DMS79 (cell line): ENCODE measurements at places on chromosomes 3 and 15.

DNA sequence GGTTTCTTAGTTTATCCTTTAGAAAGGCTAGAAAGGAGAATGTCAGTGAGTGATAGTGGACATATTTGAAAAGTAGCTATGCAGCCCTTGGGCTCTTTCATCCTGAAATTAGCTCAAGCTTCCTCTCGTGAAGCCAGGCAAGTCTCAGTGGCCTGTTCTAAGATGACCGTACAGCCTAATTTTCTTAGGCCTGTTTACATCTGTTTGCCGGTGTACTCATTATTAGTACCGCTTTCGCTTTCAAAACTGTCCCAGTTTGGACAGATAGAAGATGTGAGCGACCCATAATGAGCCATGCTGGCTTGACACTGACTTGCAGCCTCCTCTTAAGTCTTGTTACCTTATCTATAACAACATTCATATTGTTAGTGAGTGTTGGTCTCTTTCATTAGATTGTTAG is 5.7 kb upstream of the ARL14 start:
- DNase-seq = no peak

- no peak for DNase-seq
These were observed 15.3 kb upstream of the RTP4 start for GRCh38 chr3:187352581-187353575.

GRCh38 chr15:44769521-44769920 is 33.2 kb downstream of the TRIM69 start:
- no peak for DNase-seq

DNA sequence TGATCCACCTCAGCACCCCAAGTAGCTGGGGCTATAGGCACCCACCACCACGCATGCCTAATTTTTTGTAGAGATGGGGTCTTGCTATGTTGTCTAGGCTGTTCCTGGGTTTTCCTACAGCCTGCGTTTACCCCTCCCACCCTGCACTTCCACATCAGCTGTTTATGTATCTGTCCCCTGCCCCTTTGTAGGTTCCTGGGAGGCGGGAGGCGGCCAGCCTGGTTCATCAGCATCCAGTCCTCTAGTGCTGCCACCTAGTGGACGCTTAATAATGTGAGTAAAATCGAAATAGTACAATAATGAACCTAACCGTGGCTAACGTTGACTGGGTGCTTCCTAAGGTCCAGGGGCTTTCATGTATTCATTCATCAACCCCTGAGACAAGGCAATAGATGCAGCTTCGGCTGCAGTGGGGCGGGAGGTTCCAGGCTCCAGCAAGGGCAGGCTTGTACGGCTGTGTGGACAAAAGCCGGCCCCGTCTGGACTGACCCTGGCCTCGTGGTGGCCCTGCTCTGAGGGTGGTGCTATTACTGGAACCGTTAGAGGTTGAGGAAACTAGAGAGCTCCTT is 1.2 kb upstream of the LCTL start:
- DNase-seq = peak; percentile 12

DNA sequence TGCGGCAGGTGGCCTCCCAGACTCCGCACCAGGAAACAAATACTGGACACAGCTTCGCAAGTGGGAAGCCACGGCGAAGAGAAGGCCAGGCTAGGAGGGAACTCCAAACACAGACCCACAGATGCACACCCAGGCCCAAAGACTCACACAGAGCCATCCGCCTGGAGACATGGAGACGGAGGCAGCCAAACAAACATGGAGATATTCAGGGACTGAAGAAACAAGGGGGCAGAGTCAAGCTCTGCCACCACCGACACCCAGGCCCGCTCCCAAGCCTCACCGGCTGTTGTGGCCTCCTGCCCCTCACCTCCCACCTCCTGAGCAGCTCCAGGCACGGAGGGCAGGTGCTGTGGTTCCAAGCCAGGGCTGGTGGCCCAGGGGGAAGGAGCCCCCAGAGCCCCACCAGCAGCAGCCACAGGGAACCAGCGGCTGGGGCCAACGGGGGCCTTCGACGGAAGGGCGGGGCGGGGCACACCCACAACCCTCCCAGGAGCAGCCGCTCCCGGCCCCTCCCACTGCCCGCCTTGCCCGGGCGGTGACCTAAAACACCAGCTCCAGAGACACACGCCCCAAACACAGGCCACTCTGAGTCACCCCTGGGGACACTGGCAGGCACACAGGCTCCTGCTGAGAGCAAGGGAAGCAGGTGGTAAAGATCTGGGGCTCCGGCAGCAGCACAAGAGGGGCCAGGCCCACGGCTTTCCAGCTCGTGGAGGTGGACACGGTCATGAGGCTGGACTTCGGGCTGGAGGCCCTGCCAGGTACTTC is 31.9 kb downstream of the TNK2 start:
- DNase-seq = no peak

GRCh38 chr15:46778876-46779275 is 938.4 kb upstream of the SEMA6D start:
- DNase-seq = no peak

GRCh38 chr3:10263646-10264363 is 15.5 kb downstream of the TATDN2 start:
- DNase-seq = no peak

DNA sequence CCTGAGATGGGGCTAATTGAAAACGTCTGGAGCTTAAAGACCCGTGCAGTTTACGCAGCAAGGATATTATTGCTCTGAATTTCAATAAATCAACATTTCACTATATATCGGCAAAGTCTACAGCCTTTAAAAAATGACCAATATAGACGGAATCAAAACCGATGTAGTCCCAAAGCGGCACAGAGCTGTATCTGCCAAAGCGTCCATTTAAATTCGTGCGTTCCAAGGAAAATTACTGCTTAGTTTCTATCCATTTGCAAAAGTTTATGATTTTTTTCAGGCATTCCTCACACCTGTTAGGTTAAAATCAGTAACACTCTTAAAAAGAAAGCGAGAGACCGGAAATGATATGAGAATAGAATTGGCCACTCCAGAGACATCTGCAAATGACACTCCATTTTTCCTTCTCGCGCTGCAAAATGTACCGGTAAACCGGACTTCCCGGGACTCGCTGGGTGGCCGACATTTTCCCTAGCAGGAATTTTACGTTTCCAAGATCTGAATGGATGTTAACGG is 777 bp upstream of the EIF4A2 start:
- peak; percentile 36 for DNase-seq

GRCh38 chr15:87656372-87656771 is 600.2 kb downstream of the NTRK3 start:
- no peak for DNase-seq

- DNase-seq = no peak
These were observed 65.6 kb downstream of the SLCO3A1 start for GRCh38 chr15:91919014-91919534.

GRCh38 chr3:182989566-182989965 is 9.2 kb upstream of the DCUN1D1 start:
- peak; percentile 67 for DNase-seq

- no peak for DNase-seq
These were observed 199.3 kb upstream of the GOLIM4 start for GRCh38 chr3:168295027-168295426.

DNA sequence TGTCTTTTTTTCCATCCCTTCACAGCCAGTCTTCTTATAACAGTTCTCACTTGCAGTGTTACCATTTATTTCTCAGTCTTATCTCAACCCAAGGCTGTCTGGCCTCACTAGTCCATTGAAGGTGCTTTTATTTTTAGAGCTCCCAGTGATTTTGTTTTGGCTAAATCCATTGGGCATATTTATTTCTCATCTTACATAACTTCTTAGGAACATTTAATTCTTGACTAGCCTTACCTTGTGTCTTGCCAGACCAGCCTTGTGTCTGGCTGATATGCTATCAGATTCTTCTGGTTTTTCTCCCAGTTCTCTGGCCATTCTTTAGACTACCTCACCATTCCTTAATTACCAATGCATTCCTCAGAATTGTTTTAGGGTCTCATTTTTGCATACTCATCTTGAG is 42.3 kb upstream of the TUSC7 start:
- DNase-seq = no peak

DNA sequence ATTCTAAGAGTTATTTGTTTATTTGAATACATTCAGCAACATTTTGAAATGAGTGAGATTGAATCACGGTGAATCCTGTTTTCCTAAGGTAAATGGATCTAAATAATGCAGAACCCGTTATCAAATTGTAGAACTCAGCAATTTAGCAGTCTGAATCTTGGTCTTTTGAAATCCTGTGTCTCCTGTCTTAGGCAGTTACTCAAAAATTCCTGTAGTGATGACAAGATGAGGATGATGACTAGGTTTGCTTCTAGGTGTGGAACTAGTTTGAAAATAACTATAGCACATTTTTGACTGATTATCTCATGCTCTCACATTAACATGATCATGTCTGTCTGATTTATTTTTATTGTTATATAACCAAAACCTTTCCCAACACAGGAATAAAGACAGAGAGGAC is 115.0 kb downstream of the RAP2B start:
- DNase-seq = no peak

DNA sequence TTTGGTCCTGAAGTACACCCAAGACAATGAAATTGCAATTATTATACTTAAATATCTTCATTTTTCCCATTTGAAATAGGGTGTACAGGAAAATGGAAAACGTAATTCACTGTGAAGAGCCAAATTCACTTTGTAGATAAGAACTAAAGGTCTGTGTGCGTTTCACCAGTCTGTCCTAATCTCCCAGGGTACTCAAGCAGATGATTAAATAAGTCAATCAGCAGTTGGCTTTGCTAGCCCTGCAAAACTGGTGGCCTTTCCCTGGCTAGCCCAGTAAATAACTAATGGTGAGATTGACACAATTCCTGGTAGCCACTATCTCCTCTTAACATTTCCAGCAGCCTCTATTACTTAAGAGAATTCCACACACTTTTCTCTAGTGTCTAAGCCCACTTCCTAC is 389.3 kb downstream of the TBL1XR1 start:
- DNase-seq = no peak

DNA sequence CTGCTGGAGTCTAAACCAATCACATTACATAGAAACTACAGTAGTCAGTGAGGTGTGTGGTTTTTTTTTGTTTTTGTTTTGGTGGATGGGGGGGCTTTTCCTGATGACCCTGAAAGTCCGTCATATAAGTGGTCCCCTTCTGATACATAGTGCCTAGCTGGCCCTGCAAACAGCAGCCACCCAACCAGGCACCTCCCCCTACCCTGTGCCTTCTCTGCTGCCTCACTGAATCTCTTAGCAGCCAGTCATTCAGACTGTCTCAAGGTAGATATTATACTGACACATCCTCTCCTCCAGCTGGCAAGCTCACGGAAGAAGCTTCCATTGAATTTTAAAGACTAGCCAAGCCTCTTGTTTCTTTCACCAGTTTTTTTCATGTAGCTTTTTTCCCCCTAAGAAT is 21.4 kb downstream of the SYN2 start:
- no peak for DNase-seq

DNA sequence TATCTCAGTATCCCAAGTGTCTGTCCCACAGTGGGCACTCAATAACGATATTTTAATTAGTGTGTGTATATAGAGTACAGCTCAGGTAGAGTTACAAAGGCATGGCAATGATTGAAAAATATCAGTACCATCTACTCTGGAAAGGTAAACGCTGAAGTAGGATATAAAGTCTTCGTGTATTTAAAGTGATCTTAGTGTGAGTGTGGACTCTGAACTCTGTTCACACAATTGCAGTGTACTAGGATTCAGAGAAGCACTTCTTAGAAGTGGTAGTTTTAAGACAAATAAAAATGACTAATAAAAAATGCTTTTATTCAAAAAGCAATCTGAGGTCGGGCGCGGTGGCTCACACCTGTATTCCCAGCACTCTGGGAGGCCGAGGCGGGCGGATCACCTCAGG is 62.9 kb upstream of the RAP2B start:
- no peak for DNase-seq

GRCh38 chr3:5056111-5056391 is 66.0 kb upstream of the ARL8B start:
- no peak for DNase-seq

GRCh38 chr3:124557433-124558232 is 172.6 kb upstream of the UMPS start:
- peak; percentile 65 for DNase-seq

GRCh38 chr3:17179381-17180205 is 294.8 kb downstream of the PLCL2 start:
- no peak for DNase-seq

GRCh38 chr3:5304789-5305683 is 117.5 kb downstream of the EDEM1 start:
- DNase-seq = no peak

- no peak for DNase-seq
These were observed 26.6 kb downstream of the IDH2 start for GRCh38 chr15:90075420-90076289.

- no peak for DNase-seq
These were observed at the start of gene GASK1A for GRCh38 chr3:42979044-42979972. Gene GASK1A (plus strand): TSS chr3:42979311. CDS start chr3:42979643, 332 bp downstream.

- DNase-seq = no peak
These were observed 107.7 kb downstream of the WDR76 start for GRCh38 chr15:43934480-43934879.

DNA sequence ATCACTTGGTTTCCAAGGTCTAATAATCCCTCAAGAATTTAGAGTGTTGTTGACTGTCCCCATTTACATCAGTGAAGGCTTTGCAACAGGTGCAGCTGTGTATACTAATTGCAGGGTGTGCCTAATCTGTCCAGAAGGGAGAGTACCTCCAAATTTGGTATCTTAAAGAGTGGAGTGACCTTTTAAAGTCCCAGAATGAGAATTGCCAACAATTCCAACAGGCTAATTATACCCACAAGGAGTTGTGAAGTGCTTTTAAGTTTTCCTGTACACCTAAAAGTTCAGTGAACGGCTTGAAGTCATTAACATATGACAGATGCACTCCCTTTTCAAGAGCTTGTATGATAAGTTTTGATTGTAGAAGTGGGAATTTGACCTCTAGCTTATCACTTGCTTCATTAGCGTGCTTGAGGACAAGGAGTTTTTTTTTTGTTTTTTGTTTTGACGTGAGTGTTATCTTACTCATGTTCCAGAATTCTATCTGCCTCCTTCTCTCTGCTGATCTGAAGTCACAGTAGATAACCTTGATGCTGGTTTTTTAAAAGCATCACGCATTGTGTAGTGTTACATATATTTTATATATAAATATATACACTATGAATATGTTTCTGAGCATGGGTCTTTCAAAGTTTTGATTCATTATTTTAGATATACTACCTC is 26.3 kb downstream of the CDIN1 start:
- DNase-seq = peak; percentile 73

- DNase-seq = no peak
These were observed 7.8 kb downstream of the MELTF start for GRCh38 chr3:197021729-197022404.

- no peak for DNase-seq
These were observed at the start of gene ALDH1A3 for GRCh38 chr15:100879464-100880138. Gene ALDH1A3 (plus strand): TSS chr15:100879831. CDS start chr15:100879908, 77 bp downstream.

DNA sequence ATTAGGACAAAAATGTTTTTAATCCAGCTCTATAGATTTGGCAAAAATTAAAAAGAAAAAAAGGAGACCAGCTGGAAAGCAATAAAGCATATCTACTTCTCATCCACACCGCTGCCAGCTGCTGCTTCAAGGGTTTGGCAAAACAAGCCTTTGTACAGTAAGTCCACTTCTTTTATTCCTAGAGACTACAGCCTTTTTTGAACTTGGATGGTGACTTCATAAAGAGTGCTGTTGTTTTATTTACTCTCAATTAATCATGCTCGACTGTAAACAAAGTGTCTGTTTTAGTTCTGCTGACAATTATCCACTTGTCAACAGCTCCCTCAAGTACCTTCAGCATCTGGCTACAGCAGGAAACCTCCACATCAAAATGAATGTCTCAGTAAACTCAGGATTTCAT is 12.3 kb upstream of the FOXB1 start:
- DNase-seq = peak; percentile 92
